Skin of body (tissue), 3 donors: ENCODE measurements at places on chromosomes 11 and 22.
A peak's percentile ranks its signal among the peaks of the same experiment; 100 is the strongest.

DNA sequence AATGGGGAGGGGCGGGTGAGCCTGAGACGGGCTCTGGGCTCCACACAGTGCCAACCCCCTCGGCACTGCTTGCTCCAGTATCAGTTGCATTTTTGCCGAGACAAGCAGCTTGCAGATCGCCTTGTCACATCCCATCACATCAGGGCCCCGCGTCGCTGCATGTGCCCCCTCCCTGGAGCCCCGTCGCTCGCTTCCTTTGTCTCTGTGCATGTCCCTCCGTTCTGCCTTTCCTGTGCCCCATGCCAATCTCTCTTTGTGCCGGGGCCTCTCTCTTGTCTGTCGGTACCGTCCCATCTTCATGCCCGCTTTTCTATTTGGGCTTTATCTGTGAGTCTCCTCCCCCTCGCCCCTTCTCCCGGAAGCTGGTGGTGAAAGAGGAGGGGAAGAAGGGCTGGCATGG, 202.2 kb downstream of the CEP164 start:
- DNase-seq: no peak

DNA sequence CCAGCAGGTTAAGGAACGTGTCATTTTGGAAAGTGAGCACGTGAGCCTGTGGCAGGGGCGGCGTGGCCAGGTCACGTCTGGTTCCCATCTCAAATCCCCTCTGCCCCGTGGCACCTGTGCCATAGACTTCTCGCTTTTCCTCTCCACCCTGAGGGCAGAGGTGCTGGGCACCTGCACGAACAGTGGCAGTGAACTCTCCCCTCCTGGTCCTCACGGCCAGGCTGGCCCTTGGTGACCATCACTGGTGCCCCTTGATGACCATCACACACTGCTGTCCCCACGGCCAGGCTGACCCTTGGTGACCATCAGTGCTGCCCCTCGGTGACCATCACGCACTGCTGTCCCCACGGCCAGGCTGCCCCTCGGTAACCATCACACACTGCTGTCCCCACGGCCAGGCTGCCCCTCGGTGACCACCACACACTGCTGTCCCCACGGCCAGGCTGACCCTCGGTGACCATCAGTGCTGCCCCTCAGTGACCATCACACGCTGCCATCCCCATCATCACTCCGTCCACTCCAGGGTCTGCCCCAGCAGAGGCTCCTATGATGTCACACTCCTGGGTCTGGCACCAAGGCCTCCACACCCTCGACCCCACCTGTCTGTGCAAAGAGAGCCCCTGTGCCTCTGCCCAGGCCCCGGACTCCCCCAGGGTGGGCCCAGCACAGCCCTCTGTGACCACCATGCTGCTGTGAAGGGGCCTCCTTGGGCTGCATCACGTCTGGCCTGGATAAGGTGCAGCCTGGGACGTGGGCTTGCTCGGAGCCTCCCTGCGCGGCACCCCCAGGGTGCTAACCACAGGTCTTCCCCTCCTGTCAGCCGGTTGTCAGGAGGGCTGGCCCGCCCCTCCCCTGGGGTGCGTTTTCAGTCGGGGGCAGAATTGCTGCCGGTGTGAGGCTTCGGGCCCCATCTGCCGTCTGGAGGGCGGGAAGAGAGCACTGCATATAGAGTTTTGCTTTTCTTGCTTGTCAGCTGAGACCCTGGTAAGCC, 738.6 kb downstream of the BRD1 start:
- no peak for DNase-seq

DNA sequence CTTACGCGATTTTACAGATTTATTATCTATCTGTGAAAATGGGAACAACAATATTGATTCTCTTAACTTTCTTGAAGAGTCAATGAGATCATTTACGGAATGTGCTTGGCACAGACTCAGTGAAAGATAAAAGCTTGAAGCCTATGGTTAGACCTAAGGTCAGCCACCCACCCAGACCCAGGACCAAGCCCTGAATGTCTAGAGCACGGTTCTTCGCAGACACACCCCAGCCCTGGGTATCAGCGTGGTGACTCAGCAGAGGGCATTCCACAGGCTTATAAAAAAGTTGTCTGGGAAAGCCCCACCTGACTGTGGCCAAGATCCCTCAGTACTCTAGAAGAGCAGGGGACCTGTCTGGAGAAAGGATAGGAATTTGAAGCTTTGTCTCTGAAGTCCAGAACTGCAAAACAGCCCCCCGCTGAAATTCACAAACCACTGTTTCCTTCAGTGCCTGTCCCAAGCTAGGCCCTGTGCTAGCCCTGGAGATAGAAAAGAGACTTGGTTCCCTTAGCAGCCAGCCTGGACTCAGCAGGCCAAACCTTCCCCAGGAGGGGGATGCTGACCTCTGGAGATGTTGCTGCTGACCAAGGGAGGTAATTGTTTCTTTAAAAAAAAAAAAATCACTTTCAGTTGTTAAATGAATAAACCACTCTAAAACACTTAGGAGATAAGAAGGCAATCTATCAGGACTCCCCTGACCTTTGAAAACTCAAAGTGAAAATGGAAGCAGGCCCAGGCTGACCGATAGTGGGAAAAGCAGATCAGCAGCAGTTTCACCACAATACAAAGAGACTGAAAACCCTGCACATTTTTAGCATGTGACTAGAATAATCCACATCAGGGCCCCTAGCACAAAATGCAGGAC, 114.0 kb downstream of the ABTB2 start:
- DNase-seq: no peak

- DNase-seq: no peak
Observed at GRCh38 chr22:40648386-40648785, 11.9 kb upstream of the MRTFA start.

GRCh38 chr11:41309111-41309522, 150.3 kb downstream of the LRRC4C start:
- no peak for DNase-seq

DNA sequence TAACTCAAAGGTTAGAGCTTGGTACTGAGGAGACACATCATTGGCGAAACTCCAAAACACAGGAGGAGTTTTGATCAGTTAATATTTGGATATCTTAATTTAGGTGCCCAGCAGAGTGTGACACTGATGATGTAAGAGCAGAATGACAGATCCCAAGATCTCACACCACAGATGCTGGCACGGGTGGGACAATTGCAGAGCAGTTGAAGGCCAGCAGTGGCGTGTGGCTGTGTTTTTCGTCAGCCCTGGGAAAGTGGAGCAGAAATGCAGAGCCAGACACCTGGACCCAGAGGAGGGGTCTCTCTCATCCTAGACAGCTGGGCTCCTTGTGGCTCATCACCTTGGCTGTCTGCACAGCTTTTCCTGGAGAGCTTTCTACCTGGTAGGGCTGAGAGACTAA, 59.7 kb upstream of the CTTN start:
- DNase-seq: no peak

DNA sequence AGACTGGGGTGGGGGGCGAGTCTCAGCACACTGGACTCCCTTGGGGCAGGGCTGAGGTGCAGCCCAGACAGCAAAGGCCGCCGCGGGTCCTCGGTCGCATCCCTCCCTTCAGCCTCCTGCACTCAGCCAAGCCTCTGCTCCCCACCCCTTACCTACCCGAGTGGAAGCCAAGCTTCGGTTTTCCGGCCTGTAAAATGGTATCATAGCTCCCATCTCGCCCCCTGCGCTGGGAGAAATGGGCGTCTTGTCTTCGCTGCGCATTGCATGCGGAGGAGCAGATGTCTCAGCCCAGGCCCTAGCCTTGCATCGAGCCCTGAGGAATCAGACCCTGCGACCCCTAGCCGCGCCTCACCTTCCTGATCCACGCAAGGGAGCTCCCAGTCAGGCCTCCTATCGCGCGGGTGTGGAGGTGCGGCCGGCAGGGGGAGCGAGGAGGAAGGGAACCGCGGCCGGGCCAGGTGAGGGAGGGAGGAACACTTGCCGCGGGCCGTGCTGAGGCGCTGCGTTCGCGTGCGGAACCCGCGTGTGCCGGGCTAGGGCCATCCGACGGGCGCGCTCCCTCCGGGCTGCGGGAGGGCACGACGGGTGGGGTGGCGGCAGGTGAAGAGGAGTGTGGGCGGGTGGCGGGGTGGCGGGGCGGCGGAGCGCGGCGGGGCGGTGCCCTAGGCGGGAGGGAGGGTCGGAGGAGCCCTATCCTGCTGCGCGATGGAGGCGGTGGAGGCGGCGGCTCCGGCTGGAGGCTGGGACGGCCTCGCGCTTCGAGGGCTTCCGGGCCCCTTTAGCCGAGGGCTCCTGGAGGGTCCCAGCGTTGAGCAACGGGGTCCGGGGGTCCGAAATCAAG, 4.1 kb upstream of the TBX1 start:
- no peak for DNase-seq

GRCh38 chr22:39282645-39283321, 36.6 kb downstream of the RPL3 start:
- DNase-seq: peak; percentile 55

- DNase-seq: no peak
Observed at GRCh38 chr11:6210274-6210955, 5.1 kb downstream of the C11orf42 start.

DNA sequence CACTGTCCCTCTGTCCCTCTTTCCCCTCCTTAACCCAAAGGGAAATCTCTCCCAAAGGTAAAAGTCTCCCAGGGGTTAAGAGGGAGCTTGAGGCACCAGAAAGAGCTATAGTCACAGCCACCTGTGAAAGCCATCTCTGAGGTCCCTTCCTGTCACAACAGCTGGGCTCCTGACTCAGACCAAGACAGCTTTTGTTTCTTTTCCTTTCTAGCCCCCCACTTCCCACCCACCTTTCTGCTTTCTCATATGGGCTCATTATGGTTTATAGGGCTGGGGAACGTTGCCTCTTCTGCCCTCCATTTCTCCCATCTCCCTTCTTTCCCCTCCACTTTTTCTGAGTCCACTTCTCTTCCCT, 19.1 kb downstream of the MIF start:
- DNase-seq: no peak

DNA sequence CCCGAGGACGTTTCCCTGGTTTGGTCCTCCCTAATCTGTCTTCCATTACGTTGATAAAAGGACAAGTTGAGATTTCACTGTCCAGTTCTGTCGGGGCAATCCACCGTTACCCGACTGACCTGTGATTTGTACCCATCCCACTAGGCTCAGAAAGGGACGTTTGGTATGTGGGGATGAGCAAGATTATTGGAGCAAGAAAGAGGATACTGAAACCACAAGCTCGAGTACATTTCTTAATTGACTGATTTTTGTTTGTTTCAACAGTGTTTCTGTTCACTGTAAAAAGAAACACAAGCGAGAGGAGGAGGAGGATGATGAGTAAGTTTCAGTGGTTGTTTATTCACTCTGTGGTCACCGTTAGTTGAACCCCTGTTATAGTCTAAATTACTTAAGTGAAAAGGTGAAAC, 969 bp downstream of the CCDC117 start:
- DNase-seq: no peak

DNA sequence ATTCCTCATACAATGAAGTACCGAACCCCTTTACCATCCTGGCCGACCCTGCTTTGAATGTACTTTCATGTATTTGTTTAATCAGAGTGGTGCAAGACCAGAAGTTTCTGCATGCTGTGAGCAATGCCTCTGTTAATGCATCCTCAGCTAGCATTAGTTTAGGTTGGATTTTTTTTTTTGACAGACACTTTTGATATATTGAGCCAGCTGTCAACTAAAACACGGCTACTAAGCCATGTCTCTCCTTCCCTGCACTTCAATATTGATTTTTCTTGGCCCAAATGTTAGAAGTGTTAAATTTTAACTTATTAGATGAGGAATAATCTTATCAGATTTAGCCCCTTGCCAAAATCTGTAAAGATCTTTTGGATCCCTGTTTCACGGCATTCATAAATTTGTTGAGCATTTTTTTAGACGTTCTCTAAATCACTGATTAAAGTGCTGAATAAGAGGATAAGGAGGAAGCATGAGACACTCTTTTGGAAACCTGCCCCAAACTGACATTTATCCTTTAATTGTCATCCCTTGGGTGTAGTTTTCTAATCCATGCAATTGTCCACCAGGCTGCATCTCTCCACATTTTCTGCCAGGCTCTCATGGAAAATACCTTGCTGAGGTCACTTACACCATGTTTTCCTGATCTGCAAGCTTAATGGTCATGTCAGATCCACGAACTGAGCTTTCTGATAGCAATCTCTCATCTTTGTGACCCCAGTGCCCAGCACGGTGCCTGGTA, 130.7 kb downstream of the FEZ1 start:
- no peak for DNase-seq

DNA sequence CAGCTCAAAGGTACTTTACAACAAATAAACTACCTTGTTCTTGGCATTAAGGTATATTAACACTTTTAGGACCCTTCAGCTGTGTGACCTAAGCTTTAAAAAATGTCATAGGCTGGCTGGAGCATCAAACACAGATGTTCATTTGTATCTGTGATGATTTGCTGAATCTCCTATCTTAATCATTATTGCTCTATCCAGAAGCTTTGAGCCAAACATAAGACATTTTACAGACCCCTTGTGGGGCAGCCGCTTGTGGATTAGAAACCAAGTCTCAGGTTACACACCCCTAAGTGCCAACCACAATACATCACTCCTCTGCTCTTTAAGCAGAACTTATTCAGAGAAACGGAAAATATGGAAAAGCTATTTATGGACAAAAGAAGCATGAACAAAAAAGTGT, 394.2 kb upstream of the CCDC90B start:
- peak; percentile 26 for DNase-seq

GRCh38 chr11:84249344-84250135, 963.4 kb upstream of the CCDC90B start:
- no peak for DNase-seq

GRCh38 chr11:45872651-45873356, 12.6 kb upstream of the MAPK8IP1 start:
- no peak for DNase-seq

- no peak for DNase-seq
Observed at GRCh38 chr22:26918226-26918625, 260.8 kb downstream of the MIAT start.

DNA sequence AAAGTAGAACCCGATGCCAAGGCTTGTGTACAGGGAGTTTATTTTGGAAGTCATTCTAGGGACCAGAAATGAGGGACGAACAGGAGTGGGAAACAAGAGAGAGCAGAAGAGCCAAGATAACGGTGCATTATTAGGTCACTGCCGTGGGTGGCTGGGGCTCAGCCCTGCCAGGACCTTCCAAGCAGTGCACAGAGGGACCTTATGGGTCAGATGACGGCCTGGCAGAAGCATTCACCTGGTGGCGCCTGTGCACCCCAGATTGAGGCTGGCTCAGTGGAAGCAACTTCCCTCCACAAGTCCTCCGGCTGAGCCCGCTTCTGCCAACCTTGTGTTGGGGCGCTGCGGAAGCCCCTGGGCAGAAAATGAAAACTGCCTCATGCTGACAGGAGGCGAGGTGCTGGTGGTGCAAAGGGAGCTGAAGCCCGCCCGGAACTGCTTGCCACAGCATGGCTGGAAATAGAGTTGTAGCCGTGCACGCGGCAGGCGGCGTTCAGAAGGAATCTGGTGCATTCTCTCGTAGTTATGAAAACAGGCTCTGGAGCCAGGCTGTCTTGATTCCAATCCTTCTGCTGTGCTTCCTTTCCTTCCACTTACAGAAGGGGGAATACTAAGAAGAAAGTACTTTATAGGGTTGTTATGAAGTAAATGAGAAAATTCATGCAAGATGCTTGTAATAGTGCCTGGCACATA, 22.2 kb upstream of the TP53I11 start:
- no peak for DNase-seq
